ENCODE measurements at places on chromosomes 2 and 18. TPM values are rescaled to one million over a fixed set of nuclear protein-coding genes. Genes with fewer than 3 reads are reported as not detected.

Gene CRYBA2
- total RNA-seq: not detected

Gene IAH1
- total RNA-seq: 89.2 TPM

Gene MC4R
- total RNA-seq: 1.3 TPM

Gene SH2D6
- total RNA-seq: 0.94 TPM

Gene MC2R
- total RNA-seq: not detected

Gene GAREM1
- total RNA-seq: 33.5 TPM

Gene DUSP2
- 4.4 TPM for total RNA-seq

Gene EFEMP1
- total RNA-seq: 0.94 TPM

Gene AQP12A
- total RNA-seq: not detected

Gene CNRIP1
- total RNA-seq: 100 TPM

Gene C2orf81
- 1.6 TPM for total RNA-seq

Gene SCN7A
- total RNA-seq: 0.94 TPM

Gene TRIM43
- total RNA-seq: not detected

Gene ELOA2
- not detected for total RNA-seq

Gene ALK
- 2.5 TPM for total RNA-seq

Gene TNP1
- not detected for total RNA-seq

Gene CYP27A1
- 3.4 TPM for total RNA-seq

Gene MRPS5
- 71.4 TPM for total RNA-seq

Gene SERTAD2
- 11.0 TPM for total RNA-seq

Gene WDR35
- 31.3 TPM for total RNA-seq

Gene CXCR1
- total RNA-seq: 0.31 TPM

Gene CCDC178
- total RNA-seq: 0.31 TPM

Gene ADAM23
- total RNA-seq: 37.2 TPM

Gene CNNM3
- total RNA-seq: 25.7 TPM

Gene CHRNG
- not detected for total RNA-seq

Gene HOXD10
- total RNA-seq: not detected

Gene SERPINB11
- total RNA-seq: not detected

Gene CKAP2L
- total RNA-seq: 4.7 TPM

Gene SRD5A2
- total RNA-seq: not detected

Gene SAG
- total RNA-seq: 0.63 TPM

Gene TGFA
- 7.5 TPM for total RNA-seq

Gene UNC80
- total RNA-seq: 40.1 TPM

Gene SERPINB3
- not detected for total RNA-seq

Gene CYS1
- not detected for total RNA-seq

Gene PXDN
- 99.5 TPM for total RNA-seq

Gene SDC1
- 5.3 TPM for total RNA-seq

Gene COLEC12
- total RNA-seq: 5.0 TPM

Gene POLR1A
- 30.0 TPM for total RNA-seq

Gene SNTG2
- total RNA-seq: 8.5 TPM

Gene POMC
- total RNA-seq: 2.8 TPM

Gene VWA3B
- total RNA-seq: 1.3 TPM

Measured in parietal lobe (tissue), 2 donors.